ENCODE measurements at places on chromosomes 12 and 14. TPM values are rescaled to one million over a fixed set of nuclear protein-coding genes. Genes with fewer than 3 reads are reported as not detected.
A peak's percentile ranks its signal among the peaks of the same experiment; 100 is the strongest.

- H3K4me3 ChIP-seq, result no peak overlapping the region
- no peak overlapping the region for H3K27ac ChIP-seq
- H3K27me3 ChIP-seq, result no peaks in the 10 kb centered on the region
- H3K4me1 ChIP-seq, result peaks cover 40% of the 10 kb centered on the region
- DNase-seq, result no peak
These were observed 10.3 kb downstream of the ZBTB39 start for GRCh38 chr12:56995930-56996496.

DNA sequence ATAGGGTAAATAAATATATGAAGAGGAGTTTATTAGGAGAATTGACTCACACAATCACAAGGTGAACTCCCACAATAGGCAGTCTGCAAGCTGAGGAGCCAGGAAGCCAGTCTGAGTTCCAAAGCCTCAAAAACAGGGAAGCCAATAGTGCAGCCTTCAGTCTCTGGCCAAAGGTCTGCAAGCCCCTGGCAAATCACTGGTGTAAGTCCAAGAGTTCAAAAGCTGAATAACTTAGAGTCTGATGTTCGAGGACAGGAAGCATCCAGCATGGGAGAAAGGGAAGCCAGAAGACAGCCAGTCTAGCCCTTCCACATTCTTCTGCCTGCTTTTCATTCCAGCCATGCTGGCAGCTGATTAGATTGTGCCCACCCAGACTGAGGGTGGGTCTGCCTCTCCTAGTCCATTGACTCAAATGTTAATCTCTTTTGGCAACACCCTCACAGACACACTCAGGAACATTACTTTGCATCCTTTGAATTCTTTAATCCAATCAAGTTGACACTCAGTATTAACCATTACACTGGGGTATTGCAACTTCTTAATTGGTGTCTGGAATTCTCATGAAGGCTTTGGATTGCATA lies 736.5 kb upstream of the LMO3 start:
- H3K4me1 ChIP-seq, result no peaks in the 10 kb centered on the region
- DNase-seq, result no peak
- H3K36me3 ChIP-seq, result no peaks in the 10 kb centered on the region
- H3K27ac ChIP-seq, result no peak overlapping the region
- H3K4me3 ChIP-seq, result no peak overlapping the region
- no peaks in the 10 kb centered on the region for H3K27me3 ChIP-seq

- H3K4me3 ChIP-seq, result no peak overlapping the region
- H3K27me3 ChIP-seq, result no peaks in the 10 kb centered on the region
- H3K4me1 ChIP-seq, result peaks cover 64% of the 10 kb centered on the region
- DNase-seq, result no peak
- peak overlapping the region; percentile 12 for H3K27ac ChIP-seq
These were observed 24.3 kb upstream of the PCNX1 start for GRCh38 chr14:70882776-70883492.

- H3K27me3 ChIP-seq, result no peaks in the 10 kb centered on the region
- H3K4me3 ChIP-seq, result peak overlapping the region; percentile 85
- DNase-seq, result peak; percentile 33
- peak overlapping the region; percentile 82 for H3K27ac ChIP-seq
These were observed 903 bp downstream of the BRF1 start for GRCh38 chr14:105299654-105300541.

- DNase-seq, result no peak
- H3K36me3 ChIP-seq, result peaks cover 13% of the 10 kb centered on the region
- H3K27ac ChIP-seq, result no peak overlapping the region
- H3K4me1 ChIP-seq, result peaks cover 27% of the 10 kb centered on the region
These were observed 53.7 kb downstream of the MON2 start for GRCh38 chr12:62520361-62520760.

DNA sequence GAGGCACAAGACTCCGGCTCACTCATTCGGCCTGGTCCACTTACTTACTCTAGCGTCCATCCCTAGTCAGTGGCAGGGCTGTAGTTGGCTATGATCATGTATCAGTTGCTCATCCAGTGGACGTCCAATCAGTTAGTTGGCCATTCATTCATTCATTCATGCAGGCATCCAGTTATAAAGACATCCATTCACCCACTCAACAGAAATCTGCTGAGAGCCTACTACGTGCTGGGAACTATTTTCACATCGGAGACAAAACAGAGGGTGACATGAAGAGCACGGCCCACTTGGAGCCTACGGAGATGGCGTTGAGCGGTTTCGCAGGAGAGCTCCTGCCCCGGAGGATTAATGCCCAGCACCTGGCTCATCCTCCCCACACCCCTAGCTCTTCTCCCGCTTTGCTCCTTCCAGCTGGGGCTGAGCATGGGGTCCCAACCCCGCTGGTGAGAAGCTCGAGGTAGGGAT lies 49.7 kb downstream of the SNAPC1 start:
- no peak for DNase-seq
- peak overlapping the region; percentile 53 for H3K27ac ChIP-seq
- H3K4me3 ChIP-seq, result peak overlapping the region; percentile 70
- H3K27me3 ChIP-seq, result peaks cover 44% of the 10 kb centered on the region
- H3K36me3 ChIP-seq, result no peaks in the 10 kb centered on the region

DNA sequence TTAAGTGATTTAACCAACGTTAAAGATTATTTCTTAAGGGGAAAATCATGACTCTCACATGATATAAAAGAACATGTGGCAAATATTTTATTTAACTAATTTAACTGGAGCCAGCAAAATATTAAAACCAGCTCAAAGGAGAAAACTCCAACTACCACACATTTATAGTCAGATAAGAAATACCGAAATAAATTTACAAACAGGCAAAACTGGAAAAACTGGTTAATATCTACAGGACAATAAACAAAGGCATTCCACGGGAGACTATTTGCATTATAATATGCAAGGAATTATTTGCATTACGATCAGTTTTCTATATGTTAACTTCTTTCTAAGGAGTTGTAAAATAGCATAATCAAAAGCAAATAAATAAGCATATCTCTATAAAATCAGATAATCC lies 13.8 kb upstream of the BCL2L14 start:
- DNase-seq, result no peak
- no peak overlapping the region for H3K4me3 ChIP-seq
- H3K36me3 ChIP-seq, result no peaks in the 10 kb centered on the region
- H3K4me1 ChIP-seq, result no peaks in the 10 kb centered on the region

DNA sequence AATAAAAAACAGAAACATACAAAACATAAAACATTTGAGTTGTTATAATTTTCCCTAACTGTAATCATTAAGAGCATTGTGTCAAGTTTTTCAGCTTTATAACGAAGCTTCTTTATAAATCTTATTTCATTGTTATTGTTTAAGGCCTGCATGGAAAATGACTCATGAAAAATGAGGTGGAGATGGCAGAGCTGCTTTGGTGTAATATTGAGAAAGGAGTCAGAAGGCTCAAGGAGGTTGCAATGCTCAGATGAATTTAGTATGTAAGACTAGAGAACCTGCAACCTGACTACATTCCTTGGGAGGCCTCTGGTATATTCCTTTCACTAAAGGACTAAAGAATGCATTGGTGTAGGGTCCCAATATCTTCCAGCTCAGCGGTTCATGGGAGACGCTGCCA lies 61.5 kb downstream of the TMEM30B start:
- peaks cover 2% of the 10 kb centered on the region for H3K4me1 ChIP-seq
- H3K27ac ChIP-seq, result no peak overlapping the region
- no peak overlapping the region for H3K4me3 ChIP-seq
- DNase-seq, result no peak
- peaks cover 33% of the 10 kb centered on the region for H3K27me3 ChIP-seq

DNA sequence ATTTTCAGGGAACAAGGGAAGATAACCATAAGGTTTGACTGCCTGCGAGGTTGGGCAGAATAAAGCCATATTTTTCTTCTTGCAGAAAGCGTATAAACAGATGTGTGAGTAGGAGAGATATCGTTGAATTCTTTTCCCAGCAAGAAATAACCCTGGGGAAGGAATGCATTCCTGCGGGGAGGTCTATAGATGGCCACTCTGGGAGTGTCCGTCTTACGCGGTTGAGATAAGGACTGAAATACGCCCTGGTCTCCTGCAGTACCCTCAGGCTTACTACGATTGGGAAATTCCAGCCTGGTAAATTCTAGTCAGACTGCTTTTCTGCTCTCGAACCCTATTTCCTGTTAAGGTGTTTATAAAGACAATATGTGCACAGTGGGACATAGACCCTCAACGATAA lies 225.0 kb downstream of the LRIG3 start:
- no peak for DNase-seq
- no peaks in the 10 kb centered on the region for H3K27me3 ChIP-seq
- no peaks in the 10 kb centered on the region for H3K36me3 ChIP-seq
- no peaks in the 10 kb centered on the region for H3K4me1 ChIP-seq
- H3K27ac ChIP-seq, result no peak overlapping the region

GRCh38 chr12:30440826-30441602 lies 254.7 kb downstream of the IPO8 start:
- no peak overlapping the region for H3K4me3 ChIP-seq
- no peaks in the 10 kb centered on the region for H3K36me3 ChIP-seq
- no peak overlapping the region for H3K27ac ChIP-seq
- H3K4me1 ChIP-seq, result no peaks in the 10 kb centered on the region

DNA sequence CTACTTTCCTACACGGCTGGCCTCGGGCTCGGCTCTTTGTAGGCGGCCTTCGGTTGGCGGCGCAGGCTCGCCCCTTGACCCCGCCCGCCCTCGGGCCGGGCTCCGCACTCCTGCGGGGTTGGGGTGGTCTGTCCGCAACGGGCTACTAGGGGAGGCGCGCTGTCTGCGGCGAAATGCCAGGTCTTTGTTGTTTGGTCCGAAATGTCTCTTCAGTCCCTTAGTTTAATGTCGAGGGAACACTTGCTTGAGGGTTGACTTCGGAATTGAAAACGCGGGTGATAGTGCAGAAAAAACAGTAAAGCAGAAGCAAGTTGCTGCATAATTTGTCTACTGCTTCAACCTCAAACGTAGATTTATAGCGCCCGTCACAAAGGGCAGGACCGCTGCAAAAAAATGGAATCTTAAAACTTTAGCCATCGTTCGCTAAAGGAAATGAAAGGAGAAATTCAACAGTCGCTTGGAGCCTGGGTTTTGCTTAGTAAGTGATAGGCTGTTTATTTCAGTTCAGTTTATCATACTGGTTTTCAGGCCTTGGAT lies 390 bp downstream of the JKAMP start:
- H3K27ac ChIP-seq, result peak overlapping the region; percentile 88
- peak overlapping the region; percentile 88 for H3K4me3 ChIP-seq
- H3K36me3 ChIP-seq, result peaks cover 33% of the 10 kb centered on the region
- H3K4me1 ChIP-seq, result peaks cover 57% of the 10 kb centered on the region
- H3K27me3 ChIP-seq, result no peaks in the 10 kb centered on the region

GRCh38 chr12:100554608-100555077 lies 18.8 kb upstream of the GAS2L3 start:
- no peak overlapping the region for H3K27ac ChIP-seq
- H3K36me3 ChIP-seq, result no peaks in the 10 kb centered on the region
- peaks cover 4% of the 10 kb centered on the region for H3K27me3 ChIP-seq

DNA sequence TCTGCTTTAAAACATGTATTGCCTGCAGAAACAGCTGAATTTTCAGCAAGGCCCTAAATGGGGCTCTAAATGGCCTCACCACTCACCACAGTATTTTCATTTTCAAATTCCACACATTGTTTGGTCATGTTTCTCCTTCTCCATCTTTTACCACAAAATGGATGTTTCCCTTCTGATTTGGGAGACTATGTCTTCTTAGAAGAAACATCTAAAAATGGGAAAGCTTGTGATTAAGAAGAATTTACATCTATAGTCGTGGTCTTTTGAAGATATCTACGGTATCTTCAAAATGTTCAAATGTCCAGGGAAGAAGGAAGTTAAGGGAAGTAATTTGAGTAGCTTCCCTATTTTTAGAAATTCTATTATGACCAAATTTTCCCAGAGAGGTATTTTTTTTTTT lies 20.7 kb upstream of the TUBA1C start:
- no peak overlapping the region for H3K4me3 ChIP-seq
- no peaks in the 10 kb centered on the region for H3K4me1 ChIP-seq
- no peaks in the 10 kb centered on the region for H3K27me3 ChIP-seq
- H3K27ac ChIP-seq, result no peak overlapping the region
- no peaks in the 10 kb centered on the region for H3K36me3 ChIP-seq

DNA sequence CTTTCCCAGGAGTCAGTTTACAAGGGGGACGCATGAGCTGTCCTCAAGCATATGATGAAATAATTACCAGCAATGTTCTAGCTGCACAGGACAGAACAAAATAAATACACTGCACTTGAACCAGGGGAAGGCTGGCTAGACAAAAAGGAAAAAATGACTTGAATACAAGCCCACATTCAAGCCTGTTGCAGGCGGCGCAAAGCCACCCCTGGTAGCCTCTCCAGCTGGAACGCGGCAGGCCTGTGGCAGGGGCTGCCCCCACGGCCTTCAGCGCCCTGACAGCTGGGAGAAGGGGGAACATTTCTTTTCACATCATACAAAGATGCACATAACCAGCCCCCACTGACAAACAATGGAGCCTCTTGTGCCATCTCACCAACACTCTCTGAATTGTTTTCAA lies 57.1 kb downstream of the TRAFD1 start:
- peaks cover 21% of the 10 kb centered on the region for H3K4me1 ChIP-seq
- peak; percentile 14 for DNase-seq

DNA sequence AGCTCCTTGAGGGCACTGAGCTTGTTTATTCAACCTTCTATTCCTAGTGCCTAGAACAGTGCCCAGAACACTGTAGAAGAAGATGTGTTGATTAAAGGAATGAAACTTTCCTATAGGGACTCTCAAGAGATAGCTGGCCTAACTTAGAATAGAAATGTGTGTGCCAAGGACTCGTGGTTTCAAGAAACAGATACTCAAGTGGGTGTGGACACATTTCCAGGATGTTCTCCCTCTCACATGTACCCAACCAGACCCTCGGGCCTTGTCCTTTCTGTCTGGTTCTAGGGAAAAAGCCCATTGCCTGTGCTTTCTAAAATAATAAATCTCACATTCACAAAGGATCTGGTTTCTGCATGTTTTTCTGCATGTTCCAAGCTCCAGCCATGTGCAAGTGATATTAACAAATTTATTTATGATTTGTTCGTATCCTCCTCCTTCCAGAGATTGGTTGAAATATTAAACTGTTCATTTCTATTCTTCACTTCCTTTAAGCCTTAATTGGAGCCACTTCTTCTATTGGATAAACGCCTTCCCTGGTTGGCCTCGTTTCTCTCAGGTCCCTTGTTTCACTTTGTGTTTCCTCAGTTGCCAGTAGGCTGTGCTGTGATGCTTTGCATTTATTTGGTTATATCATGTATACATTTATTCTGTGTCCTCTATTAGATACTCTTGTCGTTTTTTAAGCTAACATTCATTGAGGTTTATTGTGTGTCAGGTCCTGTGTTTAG lies 89.8 kb downstream of the CRADD start:
- no peak overlapping the region for H3K4me3 ChIP-seq
- H3K36me3 ChIP-seq, result peaks cover 1% of the 10 kb centered on the region
- H3K4me1 ChIP-seq, result peaks cover 38% of the 10 kb centered on the region
- no peak overlapping the region for H3K27ac ChIP-seq

DNA sequence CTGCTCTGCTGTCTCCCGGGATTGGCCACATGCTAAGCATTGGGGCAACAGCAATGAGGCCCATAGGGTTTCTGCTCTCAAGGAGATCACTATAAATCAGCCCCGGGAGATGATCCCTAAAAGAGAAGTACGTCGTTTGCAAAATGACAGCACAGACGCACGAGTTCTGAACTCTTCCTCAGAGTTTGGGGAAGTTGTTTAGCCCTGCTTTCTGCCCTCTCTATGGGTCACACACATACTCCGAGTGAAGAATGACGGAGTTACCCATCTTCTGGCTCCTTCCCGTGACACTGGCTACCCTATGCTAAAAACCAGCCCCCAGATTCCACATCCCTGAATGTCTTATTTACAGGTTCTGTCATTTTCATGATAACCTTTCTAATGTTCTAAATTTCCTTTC lies 258.0 kb upstream of the PLEKHG7 start:
- no peak for DNase-seq
- no peaks in the 10 kb centered on the region for H3K27me3 ChIP-seq
- H3K27ac ChIP-seq, result no peak overlapping the region
- no peaks in the 10 kb centered on the region for H3K36me3 ChIP-seq

KRT77 gene
- total RNA-seq, result not detected

RNFT2 gene
- 11.6 TPM for total RNA-seq

CLEC2B gene
- total RNA-seq, result 43.2 TPM

PPP2R5E gene
- 39.5 TPM for total RNA-seq
